NT2/D1 (cell line): ENCODE measurements at places on chromosomes 11 and 22.

- no peak for DNase-seq
These were observed 27.9 kb downstream of the ZNRF3 start for GRCh38 chr22:28911304-28911690.

- DNase-seq: no peak
These were observed 9.8 kb downstream of the KCNC1 start for GRCh38 chr11:17744151-17744940.

- no peak for DNase-seq
These were observed 395.2 kb upstream of the CNTN5 start for GRCh38 chr11:98625526-98625925.

DNA sequence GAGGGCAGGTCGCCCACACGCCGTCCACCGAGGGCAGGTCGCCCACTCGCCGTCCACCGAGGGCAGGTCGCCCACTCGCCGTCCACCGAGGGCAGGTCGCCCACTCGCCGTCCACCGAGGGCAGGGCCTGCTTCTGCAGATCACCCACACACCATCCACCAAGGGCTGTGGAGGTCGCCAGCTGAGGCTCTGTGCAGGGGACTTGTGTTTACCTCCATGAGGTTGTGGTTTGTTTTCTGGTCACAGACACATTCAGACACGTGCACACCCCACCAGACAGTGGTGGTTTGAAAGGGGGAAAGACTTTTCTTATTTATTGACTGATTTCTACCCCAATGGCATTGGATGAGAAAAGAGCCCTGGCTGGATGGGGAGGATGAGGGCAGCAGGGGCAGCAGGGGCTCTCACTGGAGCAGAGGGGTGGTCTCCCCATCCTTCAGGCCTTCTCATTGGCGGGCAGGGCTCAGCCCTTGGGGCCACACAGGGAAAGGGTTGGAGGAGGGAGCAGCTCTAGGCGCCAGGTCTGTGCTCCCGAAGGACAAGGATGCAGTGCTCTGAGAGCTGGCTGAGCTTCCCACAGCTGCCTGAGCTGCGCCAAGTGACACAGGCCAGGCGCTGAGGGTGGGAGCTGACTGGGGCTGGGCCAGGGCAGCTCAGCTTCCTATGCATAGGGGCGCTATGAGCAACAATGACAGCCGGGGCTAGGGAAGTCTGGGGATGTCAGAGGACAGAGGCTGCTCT lies 252.6 kb upstream of the B3GAT1 start:
- DNase-seq: no peak

DNA sequence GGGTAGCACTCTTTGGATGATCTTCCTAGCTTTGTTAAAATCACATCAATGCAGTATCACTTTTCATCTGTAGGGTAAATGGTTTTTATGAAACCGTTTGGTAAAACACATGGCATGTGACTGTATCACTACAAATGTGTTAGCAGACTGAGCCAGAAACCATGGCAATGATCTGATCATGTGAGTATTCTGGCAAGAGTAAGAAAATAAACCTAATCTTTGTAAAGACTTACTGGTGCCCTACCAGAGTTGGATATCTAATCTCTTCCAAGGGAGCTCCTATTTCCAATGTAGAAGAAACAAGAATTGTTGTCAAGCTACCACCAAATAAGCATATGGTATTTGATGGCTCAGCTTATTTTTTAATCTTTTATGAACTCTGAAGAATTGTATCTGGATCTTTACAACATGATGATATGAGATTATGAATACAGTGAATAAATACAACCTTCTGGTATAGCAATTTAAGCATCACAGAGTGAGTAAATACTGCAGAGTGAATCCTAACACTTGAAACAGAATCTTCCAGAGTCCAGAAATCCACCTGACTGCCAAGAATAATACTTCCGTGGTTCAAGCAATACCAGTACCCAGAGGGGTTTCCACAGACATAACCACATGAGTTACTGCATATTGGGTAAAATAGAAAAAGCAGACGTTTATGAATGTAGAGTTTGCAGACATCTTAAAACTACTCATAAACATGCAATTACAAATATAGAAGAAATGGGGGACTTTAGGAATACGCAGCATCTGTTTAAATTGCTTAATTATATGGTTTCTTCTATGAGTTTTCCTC lies 238.8 kb downstream of the TTC28 start:
- no peak for DNase-seq

- DNase-seq: no peak
These were observed 14.8 kb downstream of the SHISA8 start for GRCh38 chr22:41899992-41900651.

DNA sequence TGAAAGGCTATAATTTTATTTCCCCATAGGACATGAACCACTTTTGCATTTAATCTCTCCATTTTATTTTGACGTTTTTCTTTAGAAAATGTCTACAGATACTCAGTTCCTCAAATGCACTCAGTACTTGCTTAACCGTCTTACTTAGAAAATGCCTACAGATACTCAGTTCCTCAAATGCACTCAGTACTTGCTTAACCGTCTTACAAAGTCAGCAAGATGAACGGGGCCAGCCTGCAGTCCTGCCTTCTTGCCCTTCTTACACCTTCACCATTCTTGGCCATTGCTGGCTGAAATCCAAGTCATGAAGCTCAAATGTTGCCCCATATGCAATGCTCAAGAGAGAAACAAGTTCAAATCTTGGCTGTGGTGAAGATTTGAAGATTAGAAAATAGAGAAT lies 34.1 kb downstream of the CSNK2A3 start:
- no peak for DNase-seq

DNA sequence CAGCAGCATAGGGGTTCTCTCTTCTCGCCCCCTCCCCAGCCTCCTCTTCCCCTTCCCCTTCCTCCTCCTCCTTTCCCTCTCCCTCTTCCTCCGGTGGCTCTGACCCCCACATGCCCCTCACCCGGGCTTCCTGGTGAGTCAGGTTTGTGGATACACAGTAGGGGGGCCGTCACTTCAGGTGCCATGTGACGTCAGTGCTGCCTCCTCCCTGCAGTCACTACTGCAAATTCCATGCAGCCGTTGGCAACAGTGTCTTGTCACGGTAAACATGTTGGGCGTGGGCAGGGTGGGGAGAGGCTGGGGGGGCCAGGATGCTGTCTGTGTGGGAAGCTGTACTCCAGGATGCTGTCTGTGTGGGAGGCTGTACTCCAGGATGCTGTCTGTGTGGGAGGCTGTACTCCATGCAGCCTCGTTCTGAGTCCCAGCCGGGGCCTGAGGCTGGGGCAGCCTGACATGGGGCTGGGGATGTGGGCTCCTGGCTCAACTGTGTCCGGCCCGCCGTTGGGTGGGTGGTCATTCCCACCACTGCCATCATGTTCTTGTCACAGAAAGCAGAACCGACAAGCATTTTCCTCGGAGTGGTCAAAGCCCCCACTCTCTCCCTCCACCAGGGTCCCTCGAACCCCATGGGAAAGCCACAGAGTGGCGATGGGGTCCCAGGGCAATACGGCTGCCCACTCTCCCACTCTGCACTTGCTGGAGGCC lies 2.4 kb upstream of the MUC2 start:
- no peak for DNase-seq

DNA sequence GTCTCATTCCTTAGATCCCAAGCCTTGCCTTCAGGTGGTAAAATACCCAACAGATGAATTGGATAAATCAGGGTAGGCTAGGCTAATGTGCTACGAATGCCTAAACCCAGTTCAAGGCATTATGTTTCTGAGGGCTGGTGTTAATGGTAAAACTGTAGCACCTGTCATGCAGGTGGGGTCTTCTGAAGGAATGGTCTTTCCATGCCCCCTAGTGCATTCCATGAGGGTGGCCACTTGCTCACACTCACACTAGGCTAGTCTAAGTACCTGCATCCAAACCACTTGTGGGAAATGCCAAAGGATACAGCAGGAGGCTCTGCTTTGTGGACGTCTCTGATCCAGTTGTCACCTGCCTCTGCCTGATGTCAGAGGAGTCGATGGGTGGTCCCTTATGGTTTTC lies 24.2 kb upstream of the UCP3 start:
- DNase-seq: no peak

GRCh38 chr11:12113294-12113693 lies 2.9 kb downstream of the MICAL2 start:
- DNase-seq: no peak

DNA sequence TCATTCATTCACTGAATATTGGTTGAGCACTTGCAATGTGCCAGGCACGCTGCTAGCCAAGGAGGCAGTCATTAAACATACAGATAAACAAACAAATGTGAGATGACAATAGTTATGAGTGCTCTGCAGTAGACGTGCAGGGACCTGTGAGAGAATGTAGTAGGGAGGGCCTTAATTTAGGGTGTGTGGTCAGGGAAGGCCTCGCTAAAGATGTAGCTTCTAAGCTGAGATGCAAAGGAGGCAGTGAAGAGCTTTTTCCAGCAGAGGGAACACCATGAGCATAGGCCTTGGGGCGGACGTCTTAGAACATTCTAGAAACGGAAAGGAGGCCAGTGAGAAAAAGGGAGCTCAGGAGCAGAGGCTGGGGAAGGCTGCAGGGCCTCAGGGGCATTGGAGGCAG lies 789 bp upstream of the NCF4 start:
- no peak for DNase-seq

GRCh38 chr22:37162221-37163095 lies 12.7 kb upstream of the IL2RB start:
- DNase-seq: no peak

DNA sequence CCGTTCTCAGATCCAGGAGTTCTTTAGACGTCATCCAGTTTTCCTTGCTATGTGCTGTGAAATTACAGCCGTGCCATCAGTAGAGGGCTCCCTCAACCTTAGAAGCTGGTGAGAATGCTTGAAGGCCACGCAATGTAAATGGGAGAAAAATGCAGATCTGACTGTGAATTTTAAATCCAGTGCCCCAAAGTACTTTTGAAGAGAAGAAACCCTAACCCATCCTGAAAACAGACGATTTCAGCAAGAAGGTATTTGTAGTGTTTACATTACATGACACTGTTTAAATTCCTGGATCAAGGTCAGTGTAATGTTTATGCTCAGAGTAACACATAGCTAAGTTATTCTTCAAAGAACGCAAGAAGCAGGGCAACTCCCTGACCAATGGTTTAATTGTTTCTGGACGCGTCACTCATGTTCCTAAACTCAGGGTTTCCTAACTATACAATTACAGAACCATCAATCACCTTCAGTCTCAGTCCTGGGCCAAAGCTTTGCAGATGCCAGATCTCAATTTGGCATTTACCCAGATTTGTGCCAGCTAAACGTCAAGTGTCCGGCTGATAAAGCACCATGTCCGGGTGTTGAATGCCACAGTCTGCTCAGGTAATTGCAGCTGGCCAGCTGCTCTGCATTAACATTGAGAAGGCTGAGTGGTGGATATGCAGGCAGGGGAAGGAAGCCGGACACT lies 38.2 kb downstream of the ADAMTS8 start:
- DNase-seq: no peak

- DNase-seq: no peak
These were observed 499.8 kb upstream of the CHORDC1 start for GRCh38 chr11:90722552-90723190.

DNA sequence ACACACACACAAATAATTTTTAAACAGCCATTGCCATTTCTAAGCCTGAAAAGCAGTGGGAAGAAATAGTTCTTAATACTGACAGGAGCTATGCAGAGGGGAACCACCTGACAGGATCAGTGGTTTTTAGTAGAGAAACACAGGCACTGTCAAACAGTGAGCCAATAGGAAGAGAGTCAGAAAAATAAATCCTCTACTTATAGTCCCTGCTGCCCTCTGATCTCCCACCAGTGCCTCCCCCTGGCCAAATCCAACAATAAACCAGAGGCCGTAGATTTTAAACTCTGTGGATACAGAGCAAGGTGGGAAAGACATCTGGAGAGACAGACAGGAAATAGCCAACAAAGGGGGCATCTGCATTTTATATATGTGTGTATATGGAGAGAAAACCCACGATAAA lies 7.9 kb upstream of the OR56B4 start:
- DNase-seq: no peak

DNA sequence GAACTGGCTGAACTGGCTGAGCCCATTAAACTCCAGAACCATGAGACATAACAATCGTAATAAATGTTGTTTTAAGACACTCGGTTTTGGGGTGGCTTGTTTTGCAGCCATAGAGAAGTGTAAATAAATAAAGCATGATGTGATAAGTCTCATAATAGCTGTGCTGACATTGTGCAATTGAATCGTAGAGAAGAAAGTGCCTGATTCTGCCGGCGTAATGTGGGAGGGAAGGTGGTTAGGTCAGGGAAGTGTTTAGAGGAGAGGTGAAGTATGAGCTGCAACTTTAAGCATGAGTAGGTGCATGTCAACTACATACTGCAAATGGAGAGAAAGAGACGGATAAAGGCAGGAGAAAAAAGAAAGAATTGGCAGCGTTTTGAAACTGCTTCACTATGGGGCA lies 217.1 kb downstream of the BLID start:
- DNase-seq: no peak

- DNase-seq: no peak
These were observed 89.8 kb downstream of the PDE2A start for GRCh38 chr11:72584293-72584938.

DNA sequence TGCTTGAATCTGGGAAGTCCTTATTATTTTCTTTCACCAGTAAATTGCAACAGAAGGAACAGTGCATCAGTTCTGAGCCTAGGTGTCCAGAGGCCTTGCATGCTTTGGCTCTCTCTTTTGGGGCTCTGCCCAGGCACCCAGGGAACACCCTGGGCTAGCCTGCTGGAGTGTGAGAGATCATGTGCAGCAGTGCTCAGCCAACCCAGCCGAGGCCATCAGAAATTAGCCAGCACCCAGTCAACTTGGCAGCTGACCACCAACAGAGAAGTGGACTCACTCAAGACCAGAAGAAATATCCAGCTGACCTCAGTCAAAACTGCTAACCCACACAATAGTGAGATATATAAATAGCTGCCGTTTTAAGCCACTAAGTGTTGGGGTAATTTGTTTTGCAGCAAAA lies 11.2 kb upstream of the P4HA3 start:
- DNase-seq: no peak

GRCh38 chr11:63829823-63830489 lies 9.0 kb upstream of the MARK2 start:
- no peak for DNase-seq

- no peak for DNase-seq
These were observed 14.7 kb upstream of the CD5 start for GRCh38 chr11:61087426-61088119.

- DNase-seq: no peak
These were observed 413.6 kb downstream of the TBC1D22A start for GRCh38 chr22:47176026-47176389.

DNA sequence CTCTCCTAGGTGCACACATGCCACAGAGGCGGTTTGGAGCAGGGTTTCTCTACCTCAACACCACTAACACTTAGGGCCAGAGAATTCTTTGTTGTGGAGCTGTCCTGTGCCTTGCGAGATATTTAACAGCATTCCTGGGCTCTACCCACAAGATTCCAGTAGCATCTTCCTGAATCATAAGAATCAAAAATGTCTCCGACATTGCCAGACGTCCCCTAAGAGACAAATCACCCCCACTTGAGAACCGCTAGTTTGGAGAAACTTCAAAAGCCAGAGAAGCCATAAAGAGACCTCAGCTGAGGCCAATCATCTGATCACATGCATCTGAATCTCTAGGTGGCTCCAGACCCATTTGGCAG lies 16.1 kb downstream of the MFNG start:
- no peak for DNase-seq
